SW480 (cell line): ENCODE measurements at places on chromosomes 5 and 9.
A peak's percentile ranks its signal among the peaks of the same experiment; 100 is the strongest.

DNA sequence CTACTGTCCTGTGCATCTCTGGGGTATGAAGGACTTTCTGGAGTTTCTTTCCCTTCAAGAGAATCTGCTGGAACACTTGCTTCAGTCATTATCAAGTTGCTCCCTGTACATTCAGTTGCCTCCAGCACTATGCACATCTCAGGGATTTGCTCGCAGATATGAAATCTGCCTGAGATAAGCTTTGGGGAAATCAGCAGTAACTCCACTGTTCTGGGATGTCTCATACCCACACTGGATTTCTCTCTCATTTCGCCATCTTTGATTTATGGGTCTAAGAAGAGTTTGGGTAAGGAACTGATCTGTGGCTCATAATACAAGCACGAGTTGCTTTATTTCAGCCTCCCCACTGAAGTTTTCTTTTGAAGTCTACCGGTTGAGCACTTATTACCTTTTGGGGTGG is 585.6 kb downstream of the PSAT1 start:
- DNase-seq, result no peak

GRCh38 chr5:41071242-41071641 is at the start of gene MROH2B:
Gene MROH2B (minus strand): TSS chr5:41071342. CDS start chr5:41070852, 490 bp downstream.
- DNase-seq, result no peak

GRCh38 chr5:178240341-178240741 is 7.7 kb upstream of the PHYKPL start:
- no peak for DNase-seq

- no peak for DNase-seq
Observed at GRCh38 chr5:961002-961710, 47.4 kb upstream of the NKD2 start.

DNA sequence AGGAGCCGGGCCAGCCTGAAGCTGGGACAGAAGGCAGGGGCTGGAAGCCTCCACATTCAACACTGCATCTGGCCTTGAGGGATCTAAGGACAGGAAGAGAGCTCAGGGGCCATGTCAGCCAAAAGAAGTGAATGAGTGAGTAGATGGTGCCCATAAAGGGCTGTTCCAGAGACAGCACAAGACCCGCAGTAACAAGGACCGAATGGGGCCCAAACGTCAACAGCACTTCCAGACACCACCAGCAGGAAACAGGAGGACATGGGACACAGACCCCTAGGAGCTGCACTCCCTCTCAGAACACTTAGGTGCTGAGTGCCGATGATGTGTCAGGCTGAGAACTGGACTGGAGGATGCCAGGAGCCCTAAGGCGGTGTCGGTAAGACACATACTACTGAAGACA is 114.8 kb upstream of the FAM120A start:
- no peak for DNase-seq

DNA sequence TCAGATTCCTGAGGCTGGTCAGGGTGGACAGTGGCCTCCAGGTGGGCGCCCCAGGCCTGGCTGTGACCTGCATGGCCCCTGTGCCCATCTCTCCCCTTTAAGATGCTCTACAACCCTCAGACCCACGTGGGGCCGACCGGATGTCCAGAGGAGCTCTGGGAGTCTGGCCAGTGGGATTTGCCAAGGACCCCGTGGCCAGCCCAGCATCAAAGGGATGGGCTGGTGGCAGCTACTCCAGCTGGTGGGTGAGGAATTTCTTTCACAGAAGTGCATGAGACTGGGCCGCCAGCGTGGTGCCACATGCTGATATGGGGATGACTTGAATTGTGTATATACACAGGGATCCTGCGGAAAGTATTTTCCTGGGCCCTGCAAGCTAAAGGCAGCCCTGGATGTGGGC is 94.7 kb upstream of the SARDH start:
- DNase-seq, result no peak

DNA sequence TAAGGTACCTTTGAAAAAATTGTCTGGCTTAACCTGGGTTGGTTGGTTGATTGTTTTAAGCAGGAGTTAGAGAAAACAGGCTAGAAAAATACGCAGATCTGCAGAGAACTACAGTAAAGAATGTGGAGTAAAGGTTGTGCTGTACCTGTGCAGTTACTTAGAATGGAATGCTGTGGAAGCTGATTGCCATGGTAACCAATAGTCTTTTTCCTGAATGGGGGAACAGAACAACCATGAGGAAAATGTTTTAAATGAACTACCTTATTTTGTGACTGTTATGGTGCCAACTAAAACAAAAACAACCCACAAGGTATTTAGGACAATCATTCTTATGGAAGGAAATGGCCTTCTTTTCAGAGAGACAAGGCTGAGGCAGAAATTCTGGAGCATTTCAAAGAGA is 4.8 kb upstream of the HOMER1 start:
- DNase-seq, result no peak

DNA sequence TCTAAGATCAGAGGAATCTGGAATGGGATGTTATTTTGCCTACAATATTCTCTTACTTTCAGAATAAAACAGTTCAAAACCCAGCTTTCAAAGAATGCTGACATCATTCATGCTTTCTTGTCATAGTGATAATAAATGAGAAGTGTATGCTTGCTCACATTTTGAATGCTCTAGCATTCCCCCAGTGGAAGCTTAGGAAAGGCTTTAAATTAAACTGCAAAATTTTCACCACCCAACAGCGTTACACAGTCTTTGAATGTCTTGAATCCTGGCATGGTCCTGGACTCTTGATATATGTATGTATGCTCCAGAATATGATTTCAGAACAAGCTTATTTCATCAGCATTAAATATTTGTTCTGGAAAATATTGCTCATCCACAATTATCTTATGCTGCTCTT is 964.3 kb upstream of the NUDT12 start:
- DNase-seq, result no peak

- DNase-seq, result no peak
Observed at GRCh38 chr5:172901012-172901780, 58.0 kb upstream of the RPL26L1 start.

DNA sequence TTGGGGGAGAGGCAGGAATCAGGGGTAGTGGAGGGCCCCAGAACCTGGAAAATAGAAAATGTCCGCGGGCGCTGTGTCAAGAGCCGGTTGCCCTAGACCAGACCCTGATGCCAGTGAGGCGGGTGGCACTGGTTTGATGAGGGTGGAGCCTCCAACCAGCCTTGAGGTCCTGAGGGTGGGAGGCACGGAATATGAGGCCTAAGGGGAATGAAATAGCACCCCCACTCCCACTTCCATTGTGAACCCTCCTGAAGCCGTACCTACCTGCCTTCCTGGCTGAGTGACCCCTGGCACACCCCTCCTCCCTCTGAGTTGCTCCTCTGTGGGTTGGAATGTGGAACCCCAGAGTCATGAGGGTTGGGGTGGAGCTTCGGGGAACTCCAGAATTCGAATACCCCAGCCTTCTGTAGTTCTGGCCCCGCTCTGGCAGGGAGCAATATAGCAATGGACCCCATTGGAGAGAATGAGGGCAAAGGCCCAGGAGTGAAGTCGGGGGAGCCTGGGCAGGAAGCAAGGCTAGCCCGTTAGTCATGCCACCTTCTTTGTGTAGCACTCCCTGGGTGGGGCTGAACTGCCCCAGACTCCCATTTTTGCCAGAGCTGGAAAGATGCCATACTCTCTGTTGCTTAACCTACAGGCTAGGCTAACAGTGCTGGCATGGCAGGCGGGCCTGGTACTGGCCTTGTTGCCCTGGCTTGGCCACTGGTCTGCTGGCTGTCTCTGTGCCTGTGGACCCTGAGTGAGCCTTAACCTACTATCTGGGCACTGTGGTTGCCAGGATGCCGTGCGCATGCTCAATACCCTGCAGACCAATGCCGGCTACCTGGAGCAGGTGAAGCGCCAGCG is 1.0 kb downstream of the FPGS start:
- peak; percentile 60 for DNase-seq

GRCh38 chr5:171906703-171907590 is 99.5 kb downstream of the FBXW11 start:
- DNase-seq, result no peak

DNA sequence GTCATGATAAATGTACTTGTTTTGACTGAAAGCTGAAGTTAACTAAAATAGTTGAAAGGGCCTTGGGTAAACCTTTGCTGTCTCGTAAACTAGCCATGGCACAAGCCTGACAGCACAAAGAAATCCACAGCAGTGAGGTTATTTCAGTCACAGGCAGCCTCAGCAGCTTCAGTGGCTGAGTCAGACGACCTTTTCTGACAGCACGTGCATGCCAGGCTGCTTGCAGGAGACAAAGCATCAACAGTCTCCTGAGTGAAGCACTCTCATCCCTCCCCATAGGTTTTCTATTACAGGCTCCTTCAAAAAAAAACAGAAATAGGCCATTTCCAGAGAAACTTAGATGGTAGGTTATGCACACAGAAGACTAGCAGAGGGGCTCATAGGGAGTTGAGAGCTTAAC is 34.6 kb downstream of the OXCT1 start:
- peak; percentile 5 for DNase-seq

DNA sequence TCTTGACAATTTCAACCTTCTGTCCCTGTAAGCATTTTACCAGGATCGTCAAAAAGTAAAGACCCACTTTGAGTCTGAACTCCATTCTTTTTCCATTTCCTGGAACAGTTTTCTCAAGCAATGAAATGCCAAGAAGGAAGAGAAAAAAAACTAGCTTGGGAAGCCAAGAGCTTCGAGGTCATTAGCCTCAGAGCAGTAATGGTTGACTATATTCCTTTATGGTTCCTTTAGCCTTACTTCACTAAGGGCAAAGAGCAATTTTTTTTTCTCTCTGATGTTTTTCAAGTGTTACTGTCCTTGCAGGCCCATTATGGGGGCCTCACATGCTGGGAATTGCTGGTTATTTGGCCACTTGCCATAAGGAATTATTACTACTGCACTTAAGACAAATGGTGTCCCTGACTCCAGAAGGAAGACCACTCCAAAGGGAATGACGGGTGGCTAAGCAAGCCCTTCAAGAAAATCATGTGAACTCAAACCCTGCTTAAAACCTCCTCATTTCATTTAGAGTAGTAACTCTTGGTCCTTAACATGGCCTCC is 37.1 kb downstream of the BNC2 start:
- DNase-seq, result no peak

GRCh38 chr9:133113949-133114885 is 6.8 kb downstream of the RALGDS start:
- no peak for DNase-seq

- no peak for DNase-seq
Observed at GRCh38 chr5:112485934-112486355, 66.9 kb upstream of the EPB41L4A start.

- no peak for DNase-seq
Observed at GRCh38 chr9:74035786-74036185, 461.3 kb upstream of the RORB start.

DNA sequence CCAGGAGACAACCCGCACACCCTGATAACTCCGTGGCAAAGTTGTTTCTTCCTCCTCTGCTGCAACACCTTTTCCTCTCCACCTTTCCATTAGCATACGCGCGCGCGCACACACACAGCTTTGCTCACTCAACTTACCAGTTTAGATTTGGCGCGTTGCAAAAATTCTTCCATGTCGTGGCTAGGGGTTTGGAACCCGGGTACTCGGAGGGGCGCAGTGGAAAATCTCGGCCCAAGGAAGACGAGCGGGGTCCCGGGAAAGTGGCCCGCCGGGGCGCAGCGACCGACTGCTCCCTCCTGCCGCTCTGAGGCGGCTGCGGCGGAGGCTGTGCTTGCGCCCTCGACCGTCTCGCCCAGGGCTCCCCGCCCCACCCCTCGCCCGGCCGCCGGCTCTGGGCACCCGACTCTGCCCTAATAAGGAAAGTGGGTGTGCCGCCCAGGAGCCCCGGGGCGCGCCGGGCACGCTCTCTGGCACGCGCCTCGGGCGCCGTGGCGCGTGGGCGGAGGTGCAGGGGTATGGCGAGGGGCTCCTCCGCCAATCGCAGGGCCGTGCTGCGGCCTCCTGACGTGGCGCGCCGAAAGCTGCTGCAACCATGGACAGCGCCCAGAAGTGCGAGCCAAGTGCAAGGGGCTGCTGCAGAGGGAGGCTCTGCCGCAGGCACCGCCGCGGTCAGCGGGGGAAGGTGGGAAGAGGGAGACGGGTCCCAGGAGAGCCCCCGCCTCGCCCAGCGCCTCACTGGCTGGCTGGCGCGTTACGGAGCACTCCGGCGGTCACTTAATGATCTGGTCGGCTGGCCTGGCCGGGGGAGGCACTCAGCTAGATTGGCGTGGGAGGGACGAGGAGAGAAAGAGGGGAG is at the start of gene PRUNE2:
PRUNE2 (minus strand) TSS at position 324 of the 856 bp plus-strand sequence; CDS start at position 173, 151 bp downstream.
- peak; percentile 87 for DNase-seq

GRCh38 chr5:155728857-155729683 is 597.9 kb upstream of the SGCD start:
- no peak for DNase-seq

- DNase-seq, result no peak
Observed at GRCh38 chr5:157547941-157548512, 27.5 kb downstream of the ADAM19 start.

GRCh38 chr9:126677188-126678084 is 63.7 kb downstream of the LMX1B start:
- DNase-seq, result no peak

DNA sequence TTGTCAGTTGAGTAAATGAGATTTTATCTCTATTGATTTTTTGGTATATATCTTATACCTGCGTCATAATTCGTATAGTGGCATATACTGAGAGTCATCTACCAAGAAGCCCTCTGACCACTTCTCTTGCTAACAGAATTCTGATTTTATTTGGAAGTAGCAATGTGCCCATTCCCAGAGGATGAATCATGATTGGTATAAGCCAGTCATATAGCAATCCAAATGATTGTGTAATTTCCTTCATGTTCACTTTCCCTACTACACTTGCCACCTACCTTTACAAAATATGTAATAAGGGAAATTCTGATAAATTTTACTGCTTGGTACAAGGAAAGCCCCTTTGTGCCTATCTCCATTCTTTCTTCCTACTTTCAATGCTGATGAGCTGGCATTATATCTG is 16.1 kb upstream of the ZNF462 start:
- DNase-seq, result no peak

DNA sequence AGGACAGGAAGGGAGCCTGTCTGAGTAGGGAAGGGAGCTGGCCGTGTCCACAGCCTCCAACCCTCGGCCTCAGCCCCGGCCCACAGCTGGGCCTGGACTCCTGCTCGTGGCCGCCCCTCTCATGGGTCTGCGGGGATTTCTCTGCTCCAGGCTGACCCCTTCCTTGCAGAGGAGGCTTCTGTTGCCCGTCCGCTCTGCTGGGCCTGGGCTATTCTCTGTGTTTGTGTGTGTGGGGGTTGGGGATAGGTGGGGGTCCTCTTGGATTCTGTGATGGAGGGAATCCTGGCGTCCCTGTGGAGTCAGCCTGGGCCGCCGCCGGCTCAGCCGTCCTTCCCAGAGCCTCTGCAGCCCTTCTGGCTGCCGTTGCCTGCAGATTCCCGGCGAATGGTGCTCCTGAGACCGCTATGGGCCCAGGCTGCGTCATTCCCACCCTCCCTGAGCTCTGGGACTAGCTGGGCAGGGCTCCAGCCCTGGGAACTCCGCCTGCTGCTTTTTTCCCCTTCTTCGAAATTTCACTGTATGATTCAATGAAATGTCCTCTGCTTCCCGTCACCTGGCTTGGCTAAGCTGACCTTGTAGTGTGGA is 64.2 kb downstream of the FGF18 start:
- no peak for DNase-seq

GRCh38 chr9:90948156-90948555 is 146.5 kb downstream of the SYK start:
- DNase-seq, result no peak
